Colonic mucosa (tissue), 4 donors: ENCODE measurements at places on chromosomes 4 and X. TPM values are rescaled to one million over a fixed set of nuclear protein-coding genes. Genes with fewer than 3 reads are reported as not detected.

DNA sequence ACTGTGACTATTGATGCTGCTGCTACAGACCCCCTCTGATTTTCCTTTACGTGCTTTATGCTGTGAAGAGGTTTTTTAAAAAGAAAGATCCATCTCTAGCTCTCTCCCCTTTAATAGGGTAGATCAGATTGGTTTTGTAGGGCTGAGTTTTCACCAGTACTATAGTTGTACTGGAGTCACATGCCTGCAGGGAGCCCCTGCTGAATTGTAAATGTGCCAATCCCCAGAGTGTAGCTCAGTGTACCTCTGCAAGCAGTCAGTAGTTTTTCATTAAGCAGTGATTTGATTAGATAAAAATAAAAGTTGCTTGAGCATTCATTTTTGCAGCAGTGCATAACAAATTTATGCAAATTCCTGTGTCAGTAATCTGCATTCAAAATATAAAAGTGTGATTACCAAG, 179.2 kb downstream of the IL1RAPL2 start:
- no peaks in the 10 kb centered on the region for H3K27me3 ChIP-seq
- no peak overlapping the region for H3K27ac ChIP-seq
- H3K36me3 ChIP-seq: no peaks in the 10 kb centered on the region
- DNase-seq: no peak
- no peak overlapping the region for H3K4me3 ChIP-seq

- no peak overlapping the region for H3K27ac ChIP-seq
- no peak overlapping the region for H3K4me3 ChIP-seq
- no peaks in the 10 kb centered on the region for H3K36me3 ChIP-seq
- DNase-seq: no peak
- no peaks in the 10 kb centered on the region for H3K4me1 ChIP-seq
- H3K27me3 ChIP-seq: no peaks in the 10 kb centered on the region
Measured at GRCh38 chr4:53010318-53010717, 148.2 kb downstream of the RASL11B start.

DNA sequence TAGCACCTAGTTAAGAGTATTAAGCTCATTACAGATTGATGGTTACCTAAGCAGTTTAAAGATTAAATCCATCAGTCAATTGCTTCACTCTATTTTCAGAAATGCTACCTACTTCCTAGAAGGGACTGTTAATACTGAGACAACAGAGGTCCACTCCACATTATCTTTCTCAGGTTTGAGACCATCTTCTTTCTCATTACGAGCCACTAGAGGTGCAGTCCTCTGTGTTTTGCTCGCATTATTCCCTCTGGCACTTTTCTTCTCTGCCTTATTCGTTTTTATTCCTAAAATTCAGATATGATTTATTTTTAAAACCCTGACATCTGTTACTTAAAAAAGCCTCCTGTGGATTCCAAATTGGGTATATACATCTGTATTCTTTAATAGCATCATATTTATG, 459.1 kb downstream of the FSTL5 start:
- no peak for DNase-seq
- H3K27ac ChIP-seq: no peak overlapping the region
- H3K4me1 ChIP-seq: no peaks in the 10 kb centered on the region
- H3K4me3 ChIP-seq: no peak overlapping the region

VCX gene
- total RNA-seq: not detected

CSAG1 gene
- total RNA-seq: not detected

- no peaks in the 10 kb centered on the region for H3K36me3 ChIP-seq
- H3K4me3 ChIP-seq: no peak overlapping the region
- no peaks in the 10 kb centered on the region for H3K4me1 ChIP-seq
Measured at GRCh38 chr4:10736266-10736665, 51.7 kb upstream of the CLNK start.

GRCh38 chr4:154471526-154472331, 19.9 kb downstream of the DCHS2 start:
- H3K36me3 ChIP-seq: no peaks in the 10 kb centered on the region
- no peak for DNase-seq
- no peaks in the 10 kb centered on the region for H3K4me1 ChIP-seq
- H3K4me3 ChIP-seq: no peak overlapping the region
- no peaks in the 10 kb centered on the region for H3K27me3 ChIP-seq

DNA sequence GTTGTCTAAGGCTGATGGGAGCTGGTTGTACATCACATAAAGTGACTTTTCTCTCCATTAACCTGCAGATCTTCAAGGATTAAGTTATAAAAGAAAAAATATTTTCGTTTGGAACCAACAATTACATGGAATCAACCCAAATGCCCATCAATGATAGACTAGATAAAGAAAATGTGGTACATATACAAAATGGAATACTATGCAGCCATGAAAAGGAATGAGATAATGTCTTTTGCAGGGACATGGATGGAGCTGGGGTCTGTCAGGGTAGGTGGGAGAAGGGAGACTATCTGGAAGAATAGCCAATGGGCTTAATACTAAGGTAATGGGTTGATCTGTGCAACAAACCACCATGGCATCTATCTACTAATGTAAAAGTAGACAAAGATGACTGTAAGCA, 313.2 kb downstream of the FSTL5 start:
- no peak overlapping the region for H3K27ac ChIP-seq
- DNase-seq: no peak
- H3K36me3 ChIP-seq: no peaks in the 10 kb centered on the region
- no peak overlapping the region for H3K4me3 ChIP-seq
- H3K4me1 ChIP-seq: no peaks in the 10 kb centered on the region

DNA sequence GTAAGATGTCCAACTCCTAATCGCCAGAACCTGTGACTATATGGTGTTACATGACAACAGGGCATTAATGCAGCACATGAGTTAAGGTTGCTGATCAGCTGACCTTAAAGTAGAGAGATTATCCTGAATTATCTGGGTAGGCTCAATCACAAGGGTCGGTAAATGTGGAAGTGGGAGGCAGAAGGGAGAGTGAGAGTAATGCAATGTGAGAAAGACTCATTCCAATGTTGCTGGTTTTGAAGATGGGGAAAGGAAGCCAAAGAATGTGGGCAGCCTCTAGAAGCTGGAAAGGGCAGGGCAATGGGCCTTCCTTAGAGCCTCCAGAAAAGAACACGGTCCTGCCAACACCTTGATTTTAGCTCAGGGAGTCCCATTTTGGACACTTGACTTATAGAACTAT, 67.4 kb downstream of the STX18 start:
- no peaks in the 10 kb centered on the region for H3K36me3 ChIP-seq
- no peaks in the 10 kb centered on the region for H3K4me1 ChIP-seq
- no peak for DNase-seq
- H3K27me3 ChIP-seq: no peaks in the 10 kb centered on the region

DNA sequence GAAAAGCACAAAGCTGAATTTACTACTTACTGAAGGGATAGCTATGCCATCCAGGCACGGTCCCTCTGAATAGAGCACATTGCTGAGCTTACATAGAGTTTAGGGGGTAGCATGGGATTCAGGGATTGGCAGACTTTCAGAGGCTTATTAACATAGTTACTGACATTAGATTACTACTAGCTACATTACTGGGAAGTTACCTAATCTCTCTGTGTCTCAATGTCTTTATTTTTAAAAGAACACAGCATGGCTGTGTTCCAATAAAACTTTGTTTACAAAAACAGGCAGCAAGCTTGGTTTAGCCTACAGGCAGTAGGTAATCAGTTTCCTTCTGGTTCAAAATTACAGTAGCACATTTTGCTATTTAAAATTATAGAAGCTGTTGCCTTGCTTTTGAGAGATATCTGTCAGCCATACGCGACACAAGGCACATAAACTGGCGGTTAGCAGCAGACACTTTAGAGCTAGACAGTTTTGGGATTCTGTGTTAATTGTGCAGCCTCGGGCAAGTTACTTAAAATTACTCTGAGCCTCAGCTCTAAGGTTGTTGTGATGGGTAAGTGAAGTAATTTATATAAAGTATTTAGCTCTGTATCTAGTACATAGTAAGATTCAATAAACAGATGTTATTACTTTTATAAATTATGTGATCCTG, 6.9 kb downstream of the KLHL8 start:
- no peaks in the 10 kb centered on the region for H3K36me3 ChIP-seq
- H3K4me1 ChIP-seq: no peaks in the 10 kb centered on the region
- no peaks in the 10 kb centered on the region for H3K27me3 ChIP-seq
- H3K4me3 ChIP-seq: no peak overlapping the region
- no peak for DNase-seq

GRCh38 chr4:82373486-82373815, 340 bp downstream of the HNRNPD start:
- peak overlapping the region; percentile 59 for H3K4me3 ChIP-seq
- no peaks in the 10 kb centered on the region for H3K36me3 ChIP-seq
- no peak for DNase-seq
- peaks cover 5% of the 10 kb centered on the region for H3K4me1 ChIP-seq
- no peaks in the 10 kb centered on the region for H3K27me3 ChIP-seq
- H3K27ac ChIP-seq: peak overlapping the region; percentile 98

GRCh38 chr4:786861-787300, 39.0 kb downstream of the CPLX1 start:
- no peaks in the 10 kb centered on the region for H3K36me3 ChIP-seq
- no peak overlapping the region for H3K27ac ChIP-seq
- H3K4me1 ChIP-seq: peaks cover 31% of the 10 kb centered on the region
- H3K27me3 ChIP-seq: peaks cover 32% of the 10 kb centered on the region

GRCh38 chr4:10949039-10949733, 264.6 kb upstream of the CLNK start:
- H3K4me1 ChIP-seq: no peaks in the 10 kb centered on the region
- H3K36me3 ChIP-seq: no peaks in the 10 kb centered on the region
- no peak overlapping the region for H3K27ac ChIP-seq
- H3K27me3 ChIP-seq: no peaks in the 10 kb centered on the region
- H3K4me3 ChIP-seq: no peak overlapping the region
- DNase-seq: no peak

CENPVL1 gene
- not detected for total RNA-seq
